ENCODE measurements at places on chromosomes 2 and 18.

DNA sequence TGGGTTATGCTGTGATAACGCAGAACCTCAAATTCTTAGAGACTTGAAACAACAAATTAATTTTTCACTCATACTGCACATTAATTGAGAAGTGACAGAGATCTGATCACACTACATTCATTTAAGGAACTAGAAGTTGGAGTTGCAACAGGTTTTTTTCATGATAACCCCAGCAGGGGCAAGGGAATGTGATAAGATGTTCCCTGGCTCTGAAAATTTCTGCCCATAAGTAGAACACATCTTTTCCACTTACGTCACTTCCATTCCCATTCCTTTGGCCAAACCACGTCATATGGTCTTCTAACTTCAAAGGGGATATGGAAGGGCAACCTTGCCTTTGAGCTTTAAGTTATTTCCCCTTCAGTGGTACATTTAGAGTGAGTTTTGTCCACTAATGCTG lies 29.7 kb upstream of the PSME4 start:
- DNase-seq, result no peak

GRCh38 chr2:46098621-46099062 lies 198.6 kb upstream of the EPAS1 start:
- DNase-seq, result no peak

DNA sequence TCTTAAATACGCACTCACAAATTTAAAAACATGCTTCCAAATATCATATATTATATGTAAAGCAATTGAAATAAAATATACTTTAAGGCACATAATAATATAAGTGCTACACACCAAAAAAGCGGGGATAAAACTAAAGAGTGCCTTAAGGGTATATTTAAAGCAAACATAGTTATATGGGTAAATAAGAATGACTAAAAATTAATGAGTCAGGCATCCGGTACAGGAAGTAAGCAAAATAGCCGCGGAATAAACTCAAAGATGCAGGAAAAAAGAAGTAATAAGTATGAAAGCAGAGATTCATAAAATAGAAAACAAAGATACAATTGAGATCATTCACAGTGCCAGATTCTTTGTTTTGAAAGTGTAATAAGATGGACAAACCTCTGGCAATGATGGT lies 503.5 kb upstream of the SOX11 start:
- no peak for DNase-seq

- DNase-seq, result no peak
Measured at GRCh38 chr2:31197166-31197565, 20.1 kb downstream of the CAPN14 start.

DNA sequence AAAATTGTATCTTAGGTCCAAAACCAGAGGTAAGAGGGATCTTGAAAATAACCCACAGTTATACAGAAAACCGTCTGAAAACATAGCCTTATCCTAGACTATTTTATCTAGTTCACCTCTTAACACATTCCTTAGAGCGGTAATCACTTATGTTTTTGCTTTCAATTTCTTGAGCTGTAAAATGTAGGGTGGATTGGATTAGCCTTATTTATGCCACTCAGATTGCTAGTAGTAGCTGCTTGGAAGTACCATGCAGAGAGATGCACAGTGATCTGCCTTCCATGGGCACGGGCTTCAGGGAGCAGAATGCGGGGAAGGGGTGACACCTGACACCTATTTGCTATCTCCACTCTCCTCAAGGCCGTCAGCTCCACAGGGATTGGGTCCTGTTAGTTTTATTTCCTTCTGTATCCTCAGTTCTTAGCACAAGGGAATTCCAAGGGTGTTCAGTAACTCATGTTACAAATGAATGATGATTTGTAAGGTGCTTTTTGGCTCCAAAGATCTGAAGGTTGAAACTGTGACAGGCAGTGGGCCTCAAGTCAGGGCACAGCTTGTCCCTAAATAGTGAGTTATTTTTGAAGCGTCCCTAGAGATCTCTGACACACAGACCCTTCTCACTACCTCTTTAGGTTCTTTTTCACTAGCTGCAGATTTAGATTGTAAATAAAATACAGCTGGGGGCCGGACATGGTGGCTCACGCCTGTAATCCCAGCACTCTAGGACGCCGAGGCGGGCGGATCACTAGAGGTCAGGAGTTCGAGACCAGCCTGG lies 64.0 kb upstream of the PMAIP1 start:
- no peak for DNase-seq

DNA sequence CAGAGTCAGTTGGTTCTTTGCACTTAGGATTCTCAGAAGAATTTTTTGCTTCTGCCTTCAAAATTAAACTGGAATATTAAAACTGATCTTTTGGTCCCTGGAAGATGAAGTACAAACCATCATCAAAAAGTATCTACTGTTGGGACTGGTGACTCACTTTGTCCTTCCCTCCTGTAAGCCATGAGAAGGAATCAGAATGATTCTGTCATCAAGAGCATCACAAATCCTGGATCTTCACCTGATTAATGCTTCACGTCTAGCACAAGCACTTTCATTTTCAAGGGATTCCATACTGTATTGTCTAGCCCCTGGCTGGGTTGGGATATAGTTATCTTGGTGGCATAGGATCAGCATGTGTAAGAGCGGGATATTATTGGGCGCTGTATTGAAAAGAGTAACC lies 69.3 kb upstream of the CYP1B1 start:
- DNase-seq, result no peak

DNA sequence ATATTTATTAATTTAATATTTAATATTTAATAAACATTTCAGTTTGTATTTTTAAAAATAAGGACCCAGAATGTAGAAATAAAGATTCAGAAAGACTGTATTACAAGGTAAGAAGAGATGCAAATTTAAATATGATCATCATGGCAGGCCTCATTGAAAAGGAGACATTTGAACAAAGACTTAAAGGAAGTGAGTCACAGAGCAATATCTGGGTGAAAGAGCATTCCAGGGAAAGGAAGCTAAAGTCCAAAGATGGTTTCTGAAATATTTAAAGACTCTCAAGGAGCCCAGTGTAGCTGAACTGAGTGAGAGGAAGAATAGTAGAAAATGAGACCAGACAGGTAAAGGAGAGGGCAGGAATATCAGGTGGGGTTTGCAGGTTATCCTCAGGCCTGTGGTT lies 5.9 kb downstream of the SCYGR4 start:
- DNase-seq, result no peak

DNA sequence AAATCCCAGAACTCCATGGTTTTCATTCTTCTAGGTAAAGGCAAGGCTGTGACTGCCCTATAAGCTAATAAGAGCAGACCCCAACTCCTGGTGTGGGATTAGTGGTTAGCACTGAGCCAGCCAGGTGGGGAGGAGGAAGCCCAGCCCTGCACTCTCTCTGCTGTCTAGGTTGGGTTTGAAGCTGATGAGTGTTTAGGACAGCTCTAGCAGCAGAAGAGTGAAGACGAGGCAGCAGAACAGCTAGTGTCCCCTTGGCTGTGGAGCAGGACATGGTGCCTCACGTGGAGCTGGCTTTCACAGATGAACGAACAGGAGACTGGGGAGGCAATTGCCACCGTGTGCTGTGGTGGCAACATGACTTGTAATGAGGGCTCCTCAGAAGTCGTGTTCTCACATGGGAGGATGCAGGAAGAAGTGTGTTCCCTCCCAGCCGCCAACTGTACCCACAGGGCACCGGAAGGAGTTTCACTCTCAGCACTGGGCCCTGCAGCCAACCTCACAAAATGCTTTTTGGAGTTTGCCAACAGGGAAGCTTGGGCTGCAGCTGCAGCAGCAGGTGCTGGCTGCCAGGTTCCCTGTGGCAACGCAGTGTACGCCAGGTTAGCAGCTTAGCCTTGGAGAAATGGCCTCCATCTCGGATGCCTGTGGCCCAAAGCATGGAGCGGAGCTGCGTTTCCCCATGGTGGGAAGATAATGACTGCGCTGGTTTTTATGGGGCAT lies 328.2 kb downstream of the SETBP1 start:
- peak; percentile 50 for DNase-seq

DNA sequence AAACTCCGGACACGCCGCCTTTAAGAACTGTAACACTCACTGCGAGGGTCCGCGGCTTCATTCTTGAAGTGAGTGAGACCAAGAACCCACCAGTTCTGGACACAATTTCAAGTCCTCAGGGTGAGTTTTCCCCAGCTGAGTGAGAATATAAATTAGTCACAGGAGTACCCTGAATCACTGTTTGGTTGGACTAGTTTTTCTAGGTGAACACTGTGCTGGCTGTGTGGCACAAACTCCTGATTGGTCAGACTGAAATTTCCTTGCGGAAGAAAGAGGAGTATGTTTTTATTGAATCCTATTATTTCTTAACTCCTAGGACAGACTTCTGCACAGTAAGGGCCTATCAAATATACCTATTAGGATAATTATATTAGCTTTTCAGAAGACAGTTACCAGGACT lies 288.1 kb upstream of the UBE2E3 start:
- no peak for DNase-seq

GRCh38 chr18:37508207-37508606 lies 57.4 kb downstream of the CELF4 start:
- peak; percentile 75 for DNase-seq

- DNase-seq, result no peak
Measured at GRCh38 chr2:197464175-197464574, 10.8 kb downstream of the COQ10B start.

GRCh38 chr2:69741575-69742321 lies at the start of gene ANXA4:
Gene ANXA4, plus strand, starts transcription at chr2:69742134. Its CDS starts 39,432 bp downstream, at chr2:69781566.
- no peak for DNase-seq

- no peak for DNase-seq
Measured at GRCh38 chr2:96098900-96099590, 17.3 kb downstream of the ADRA2B start.

DNA sequence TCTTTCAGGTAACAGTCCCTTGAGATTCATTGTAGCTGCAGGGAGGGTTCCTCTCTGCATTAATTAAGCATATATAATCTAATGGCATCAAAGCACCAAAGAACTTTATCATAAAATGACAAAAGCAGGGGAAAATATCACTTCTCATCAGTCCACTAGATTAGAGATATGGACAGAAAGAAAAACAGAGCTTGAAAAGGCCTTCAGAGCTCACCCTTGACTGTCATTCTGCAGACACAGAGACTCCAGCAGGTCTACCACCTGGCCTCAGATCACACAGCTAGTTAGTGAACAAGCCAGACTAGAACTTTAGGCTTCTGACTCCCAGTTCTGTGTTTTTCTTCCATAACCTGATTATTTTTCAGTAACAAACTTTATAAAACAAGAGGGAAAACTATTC lies 88.5 kb downstream of the FIGN start:
- no peak for DNase-seq

GRCh38 chr2:42844901-42845821 lies 52.8 kb upstream of the HAAO start:
- no peak for DNase-seq

DNA sequence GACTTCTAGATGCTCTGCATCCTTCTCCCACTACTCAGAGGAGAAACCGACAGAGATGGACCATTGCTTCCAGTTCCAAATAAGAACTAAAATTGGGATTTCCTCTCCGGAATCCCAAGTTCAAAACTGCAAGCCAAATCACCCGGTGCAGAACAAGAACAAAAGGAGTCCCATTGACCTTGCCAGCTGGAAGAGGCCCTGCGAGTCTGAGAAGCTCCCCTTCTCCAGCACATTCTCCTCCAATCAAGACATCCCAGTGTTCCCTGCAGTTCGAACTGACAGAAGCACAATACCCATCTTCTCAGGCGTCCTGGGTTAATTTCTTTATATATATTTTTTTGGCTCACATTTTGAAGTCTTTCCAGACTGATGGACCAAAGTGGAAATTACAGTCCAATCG lies 195.3 kb upstream of the MEIS1 start:
- no peak for DNase-seq
